ENCODE measurements at places on chromosomes 5 and 9.

GRCh38 chr9:134693641-134694367 is 52.2 kb downstream of the COL5A1 start:
- DNase-seq = no peak

DNA sequence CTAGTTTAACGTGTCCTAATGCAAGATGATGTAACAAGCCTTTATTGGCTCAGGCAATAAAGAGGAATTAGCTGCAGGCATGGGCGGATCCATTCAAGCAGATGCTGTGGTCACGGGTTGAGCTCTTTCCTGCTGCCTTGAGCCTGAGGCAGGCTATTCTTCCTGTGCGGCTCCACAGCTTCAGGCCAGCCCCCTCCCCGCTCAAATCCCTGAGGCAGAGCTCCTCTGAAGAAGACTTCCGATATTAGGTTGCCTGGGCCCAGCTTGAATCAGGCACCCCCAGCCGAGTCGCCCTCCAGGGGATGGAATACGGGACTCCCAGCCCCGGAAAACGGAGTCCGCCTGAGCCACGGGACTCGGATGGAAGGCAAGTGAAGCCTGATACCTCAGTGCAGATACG is 95.0 kb upstream of the RUFY1 start:
- DNase-seq = no peak

GRCh38 chr5:146340260-146341081 is 1.8 kb downstream of the POU4F3 start:
- DNase-seq = peak; percentile 13

DNA sequence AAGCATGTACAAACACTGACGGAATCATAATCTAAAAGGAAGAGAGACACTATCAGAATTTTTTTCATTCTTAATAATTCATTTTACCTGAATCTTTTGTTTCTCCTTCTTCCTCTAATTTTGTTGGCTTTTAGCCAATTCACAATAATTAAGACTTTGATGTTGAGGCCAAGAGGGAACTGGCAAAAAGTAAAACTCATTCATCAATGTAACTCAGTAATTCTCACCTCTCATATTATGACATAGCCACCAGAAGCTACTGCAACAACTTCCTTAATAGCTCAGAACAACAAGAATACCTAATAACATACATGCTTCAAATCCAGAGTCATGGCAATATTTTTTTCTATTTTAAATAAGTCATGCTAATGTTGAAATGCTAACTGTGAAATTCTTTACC is 64.5 kb downstream of the MCTP1 start:
- DNase-seq = no peak

DNA sequence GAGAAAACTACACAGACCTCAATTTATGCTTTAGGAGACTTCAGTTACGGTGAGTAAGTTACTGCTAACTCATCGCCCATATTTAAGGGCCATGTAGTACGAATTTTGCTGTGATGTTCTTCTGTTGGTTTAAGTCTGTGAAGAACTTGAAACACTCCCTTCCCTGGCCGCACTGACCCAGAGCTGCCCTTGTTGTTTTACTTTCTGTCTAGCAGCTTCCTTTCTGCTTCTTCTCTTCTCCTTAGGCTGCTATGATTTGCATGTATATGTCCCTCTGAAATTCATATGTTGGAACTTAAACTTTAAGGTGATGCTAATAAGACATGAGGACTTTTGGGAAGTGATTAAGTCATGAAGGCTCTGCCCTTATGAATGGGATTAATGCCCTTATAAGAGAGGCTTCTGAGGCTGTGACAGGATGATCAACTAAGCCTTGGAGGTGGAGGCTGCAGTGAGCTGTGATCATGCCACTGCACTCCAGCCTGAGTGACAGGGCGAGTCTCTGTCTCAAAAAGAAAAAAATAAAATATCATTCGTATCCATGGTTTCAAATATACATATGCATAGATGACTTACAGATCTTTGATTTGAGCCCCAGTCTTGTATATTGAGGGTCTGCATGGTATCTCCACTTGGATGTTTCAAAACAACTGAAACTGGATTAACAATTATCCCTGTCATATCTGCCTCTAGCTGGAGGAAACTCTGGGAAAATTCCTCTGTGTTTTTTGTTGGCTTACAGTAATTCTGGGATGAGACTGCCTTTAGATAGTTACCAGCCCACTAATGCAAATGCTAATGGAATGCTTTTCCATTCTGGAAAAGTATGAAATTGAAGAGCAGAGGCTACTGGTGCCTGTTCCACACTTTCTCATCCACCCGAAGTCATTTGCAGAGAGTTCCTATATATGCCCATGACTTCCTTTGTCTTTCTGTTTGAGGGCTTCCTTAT is 263.4 kb upstream of the ACTBL2 start:
- DNase-seq = no peak

DNA sequence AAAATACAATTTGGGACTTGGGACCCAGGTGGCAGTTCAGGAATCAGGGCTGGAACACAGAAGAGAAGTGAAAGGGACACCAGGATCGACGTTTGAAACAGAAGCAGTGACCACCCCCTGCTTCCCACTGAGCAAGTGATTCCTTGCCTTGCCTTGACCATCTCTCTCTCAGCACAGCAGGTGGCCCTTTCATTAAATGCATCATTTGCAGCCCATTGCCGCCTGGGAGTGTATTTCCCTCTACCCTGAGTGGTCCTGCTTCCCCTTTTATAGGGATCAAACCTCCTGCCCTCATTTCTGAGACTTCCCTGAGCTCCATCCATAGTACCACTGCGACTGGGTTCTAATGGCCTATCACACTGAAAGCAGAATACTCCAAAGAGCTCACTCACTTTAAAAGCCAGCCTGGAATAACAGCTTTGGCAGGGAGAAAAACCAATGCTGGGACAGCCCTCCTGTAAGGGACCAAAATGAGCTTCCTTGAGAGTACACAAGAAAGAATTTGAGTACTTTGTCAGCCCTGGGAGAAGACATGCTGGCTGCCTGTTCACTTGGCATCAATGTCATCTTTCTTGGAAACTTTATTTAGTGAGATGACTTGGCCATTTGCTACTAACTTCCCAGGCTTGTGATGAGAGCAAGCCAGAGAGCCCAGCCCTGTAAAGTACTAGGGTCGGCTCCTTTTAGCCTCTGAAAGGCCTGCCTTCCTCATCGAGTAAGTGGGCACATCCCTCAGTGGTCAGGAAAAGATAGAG is 149.7 kb downstream of the SLIT3 start:
- DNase-seq = no peak

DNA sequence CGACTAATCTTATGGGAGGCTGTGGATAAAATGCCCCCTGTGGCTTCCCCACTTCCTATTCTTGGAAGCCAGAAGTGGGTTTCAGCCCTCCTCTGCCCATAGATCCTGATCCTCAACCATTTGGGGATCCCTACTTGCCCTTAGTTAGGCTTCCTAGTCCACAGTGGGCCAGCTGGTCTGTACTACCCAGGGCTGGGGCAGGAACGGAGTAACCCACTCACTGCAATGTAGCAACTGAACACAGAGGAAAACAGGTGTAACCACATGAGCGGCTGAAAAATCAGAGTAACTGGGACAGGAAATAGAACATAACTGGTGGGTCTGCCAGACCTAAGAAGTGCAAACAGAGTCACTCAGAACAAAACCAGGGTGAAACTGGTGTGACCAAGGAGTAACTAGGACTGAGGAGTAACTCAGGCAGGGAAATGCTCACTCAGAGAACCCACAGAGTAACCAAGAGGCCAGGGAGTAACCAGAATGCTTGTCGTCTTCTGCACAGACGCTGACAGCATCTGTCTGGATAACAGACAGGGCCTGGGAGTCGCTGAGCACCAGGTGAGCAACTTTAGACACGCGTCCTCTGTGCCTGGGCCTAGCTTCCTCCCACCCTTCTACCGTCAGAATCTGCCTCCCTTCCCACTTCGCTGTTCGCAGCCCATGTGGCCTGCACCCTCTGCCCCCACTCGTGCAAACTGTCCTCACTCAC is 1.0 kb downstream of the AQP3 start:
- DNase-seq = no peak

- DNase-seq = no peak
Measured at GRCh38 chr9:105193560-105193959, 50.9 kb upstream of the SLC44A1 start.

DNA sequence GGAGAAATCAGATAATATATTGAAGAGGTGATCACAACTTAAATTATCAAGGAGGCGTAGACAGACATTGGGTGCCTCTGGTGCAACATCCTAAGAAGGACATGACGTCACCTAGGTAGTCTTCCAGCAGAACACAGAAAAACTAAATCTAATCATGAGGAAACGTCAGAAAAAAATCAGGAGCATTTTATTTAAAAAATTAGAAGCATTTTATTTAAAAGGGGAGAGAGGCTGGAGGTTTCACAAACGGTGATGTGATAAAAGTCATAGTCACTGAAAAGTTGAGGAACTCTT is 254.6 kb downstream of the TMEM167A start:
- no peak for DNase-seq

DNA sequence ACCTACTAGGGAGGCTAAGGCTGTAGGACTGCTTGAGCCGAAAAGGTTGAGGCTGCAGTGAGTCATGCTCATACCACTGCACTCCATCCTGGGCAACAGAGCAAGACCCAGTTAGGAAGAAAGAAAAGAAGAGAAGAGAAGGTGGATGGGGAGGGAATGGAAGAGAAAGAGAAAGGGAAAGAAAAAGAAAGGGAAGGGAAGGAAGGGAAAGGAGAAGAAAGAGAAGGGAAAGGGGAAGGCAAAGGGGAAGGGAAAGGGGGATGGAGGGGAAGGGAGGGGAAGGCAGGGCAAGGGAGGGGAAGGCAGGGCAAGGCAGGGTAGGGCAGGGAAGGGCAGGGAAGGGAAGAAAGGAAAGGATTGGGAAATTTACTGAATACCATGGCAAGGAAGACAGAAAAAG is 157.0 kb downstream of the ACTL7B start:
- DNase-seq = no peak

- DNase-seq = no peak
Measured at GRCh38 chr9:10127867-10128266, 484.9 kb downstream of the PTPRD start.

GRCh38 chr5:38384396-38384795 is 126.0 kb downstream of the EGFLAM start:
- DNase-seq = no peak

DNA sequence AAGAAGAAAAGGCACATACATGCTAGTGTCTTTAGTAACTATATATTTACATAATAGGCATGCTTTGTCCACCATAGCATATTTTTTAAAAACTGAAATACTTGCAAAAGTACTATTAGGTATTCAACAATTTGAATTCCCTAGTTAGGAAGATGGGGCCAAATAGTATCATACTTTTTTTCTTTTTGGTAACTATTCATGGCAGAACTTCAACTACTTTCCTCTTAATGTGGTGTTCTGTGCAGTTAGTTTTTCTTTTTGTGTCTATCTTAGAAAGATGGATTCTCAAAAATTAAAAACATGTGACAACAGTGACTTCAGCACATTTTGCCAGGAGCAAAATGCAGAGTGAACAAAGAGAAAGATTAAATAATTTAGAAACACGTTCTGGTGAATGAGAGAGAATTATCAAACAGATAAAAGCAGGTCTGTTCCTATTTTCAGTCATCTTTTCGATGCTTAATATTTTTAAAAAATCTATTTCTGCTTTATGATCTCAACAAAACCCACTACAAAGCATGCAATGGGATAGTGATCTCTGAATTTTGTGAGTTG is 341.1 kb downstream of the ARL15 start:
- no peak for DNase-seq

DNA sequence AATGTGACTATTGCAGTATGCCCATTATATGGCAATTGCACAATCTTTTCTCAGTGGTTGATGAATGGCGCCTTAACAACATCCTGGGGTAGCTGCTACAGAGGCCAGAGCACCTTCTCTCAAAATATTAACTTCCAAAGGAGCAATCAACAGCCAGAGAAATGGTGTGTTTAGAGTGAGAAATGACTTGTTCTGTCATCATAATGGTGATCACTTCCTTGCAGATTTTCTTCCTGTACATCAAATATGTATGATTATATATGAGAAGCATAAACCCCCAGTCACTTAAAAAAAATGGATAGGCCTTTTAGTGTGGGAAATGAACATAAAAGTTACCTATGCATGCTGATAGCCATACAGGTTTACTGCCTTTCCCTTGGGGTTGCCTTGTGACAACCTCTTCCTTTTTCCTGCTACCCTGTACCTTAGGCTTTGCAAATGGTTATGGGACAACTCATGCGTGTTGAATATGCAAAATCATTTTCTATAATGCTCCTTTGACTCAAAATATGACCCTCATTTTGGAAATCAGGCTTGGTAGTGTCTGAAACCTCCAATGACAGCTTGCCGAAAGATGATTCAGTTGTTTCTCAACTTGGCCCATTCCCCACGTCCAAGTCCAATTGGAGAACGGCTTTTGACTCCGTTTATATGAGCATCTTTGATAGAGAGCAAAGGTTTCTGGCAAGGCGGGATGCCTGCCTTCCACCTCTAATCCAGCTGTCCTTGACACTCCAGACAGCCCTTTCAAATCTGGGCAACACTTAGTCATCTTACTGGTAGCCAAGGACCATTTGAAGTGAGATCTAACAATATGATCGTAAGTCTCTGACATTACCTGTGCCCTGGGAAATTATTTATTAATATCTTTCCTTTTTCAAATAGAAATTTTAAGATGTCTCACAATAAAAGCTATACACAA is 69.3 kb downstream of the SLC1A1 start:
- no peak for DNase-seq

GRCh38 chr9:37923118-37923795 is 19.3 kb upstream of the SLC25A51 start:
- DNase-seq = no peak

- no peak for DNase-seq
Measured at GRCh38 chr5:173637340-173637739, 20.9 kb upstream of the BOD1 start.

DNA sequence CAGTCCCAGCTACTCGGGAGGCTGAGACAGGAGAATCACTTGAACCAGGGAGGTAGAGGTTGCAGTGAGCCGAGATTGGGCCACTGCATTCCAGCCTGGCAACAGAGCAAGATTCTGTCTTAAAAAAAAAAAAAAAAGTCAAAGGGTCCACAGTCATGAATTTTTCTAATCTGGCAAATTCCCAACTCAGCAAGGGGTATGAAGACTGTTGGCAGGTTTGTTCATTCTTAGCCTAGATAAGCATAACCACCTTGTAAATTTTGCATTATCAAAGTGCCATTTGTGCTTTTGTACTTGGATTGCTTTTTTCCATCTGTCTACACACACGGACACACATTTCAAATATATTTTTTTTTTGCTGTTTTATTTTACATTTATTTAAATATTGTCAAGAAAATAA is 299.8 kb upstream of the NUDT12 start:
- DNase-seq = peak; percentile 75

- no peak for DNase-seq
Measured at GRCh38 chr9:131409458-131409992, 15.6 kb downstream of the PRRC2B start.

GRCh38 chr5:123012321-123012720 is 24.2 kb downstream of the PPIC start:
- DNase-seq = no peak

Measured in NCI-H226 (cell line).